ENCODE measurements at places on chromosomes 7 and 10.

DNA sequence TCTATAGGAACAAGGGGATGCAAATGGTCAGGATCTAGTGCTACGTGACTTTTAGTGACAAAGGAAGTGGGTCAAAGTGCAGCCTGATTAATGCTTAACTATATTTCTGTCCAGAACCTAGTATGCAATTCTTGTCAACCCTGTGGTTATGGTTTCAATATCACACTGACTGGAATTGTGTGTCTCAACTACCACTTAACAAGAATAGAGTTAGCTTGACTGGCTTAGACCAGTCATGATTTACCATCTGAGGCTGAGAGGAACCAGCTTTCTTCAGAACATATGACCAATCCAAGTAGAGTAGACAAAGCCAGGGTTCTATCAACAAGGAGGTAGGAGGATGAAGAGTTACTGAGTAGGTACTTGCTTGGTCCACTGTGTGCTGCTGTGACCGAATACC is 54.4 kb downstream of the MYPN start:
- DNase-seq, result no peak

DNA sequence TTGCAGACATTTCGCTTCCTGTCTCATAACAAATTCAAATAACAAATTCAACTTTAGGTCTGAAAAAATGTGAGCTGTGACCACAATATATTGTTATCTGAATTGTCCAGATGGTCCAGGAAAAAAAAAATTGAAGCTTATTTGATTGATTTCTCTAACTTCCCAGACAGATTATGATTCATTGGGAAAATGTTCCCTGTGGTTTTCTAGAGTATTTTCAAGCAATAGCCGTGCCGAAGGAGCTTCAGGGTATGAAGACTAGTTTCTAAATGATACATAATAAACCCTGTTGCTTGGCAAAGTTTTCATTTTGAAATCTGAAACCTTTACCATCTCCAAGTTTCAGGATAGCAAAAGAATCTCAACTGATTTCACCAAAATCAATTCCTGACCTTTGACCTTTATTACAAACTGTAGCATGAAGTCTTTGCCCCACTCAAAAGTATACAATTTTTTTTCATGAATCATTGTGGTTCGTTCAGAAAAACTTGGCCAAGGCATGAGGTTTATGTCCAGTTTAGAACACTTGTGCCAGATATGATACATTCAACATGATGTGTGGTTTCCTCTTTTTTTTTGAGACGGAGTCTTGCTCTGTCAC is 109.9 kb downstream of the JCAD start:
- no peak for DNase-seq

DNA sequence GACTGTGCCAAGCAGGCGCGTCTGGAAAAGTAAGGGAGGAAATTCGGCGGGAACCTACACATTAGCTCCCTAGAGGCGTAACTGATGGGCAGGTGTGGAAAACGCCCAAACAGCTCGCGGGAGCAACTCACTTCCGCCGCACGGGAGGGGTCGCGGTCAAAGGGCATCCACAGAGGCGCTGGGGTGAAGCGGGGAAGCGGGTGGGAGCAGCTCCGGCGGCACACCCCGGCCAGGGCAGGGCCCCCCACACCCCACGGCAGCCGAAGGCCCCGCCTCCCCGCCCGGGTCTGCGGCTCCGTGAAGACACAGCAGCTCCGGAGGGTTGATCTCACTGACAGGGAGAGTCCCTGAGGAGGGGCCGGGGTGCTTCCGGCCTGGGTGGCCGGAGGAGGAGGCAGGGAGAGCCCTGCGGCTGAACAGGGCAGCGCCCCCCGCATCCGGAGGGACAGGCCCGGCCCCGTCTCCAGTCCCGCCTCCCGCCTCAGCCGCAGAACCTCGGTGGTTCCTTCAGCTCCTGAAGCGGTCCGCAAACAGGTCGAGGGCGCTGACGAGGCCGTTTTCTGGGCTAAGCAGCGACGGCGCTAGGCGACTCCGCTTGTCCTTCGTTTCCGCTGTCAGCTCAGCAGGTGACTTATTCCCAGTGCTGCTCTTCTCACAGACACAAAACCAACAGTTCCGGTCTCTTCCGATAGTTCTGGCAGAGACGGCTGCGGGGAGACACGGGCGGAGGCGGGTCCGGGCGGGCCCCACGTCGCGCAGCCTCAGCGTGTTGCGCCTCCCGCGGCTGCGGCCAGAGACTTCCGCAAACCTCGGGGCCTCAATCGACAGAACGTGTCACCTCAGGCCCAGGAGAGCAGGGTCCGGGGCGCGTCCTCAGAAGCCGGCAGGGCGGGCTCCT is 276.1 kb downstream of the DNAJB6 start:
- peak; percentile 38 for DNase-seq

GRCh38 chr10:68870545-68871104 is 30.5 kb upstream of the DDX50 start:
- DNase-seq, result no peak

DNA sequence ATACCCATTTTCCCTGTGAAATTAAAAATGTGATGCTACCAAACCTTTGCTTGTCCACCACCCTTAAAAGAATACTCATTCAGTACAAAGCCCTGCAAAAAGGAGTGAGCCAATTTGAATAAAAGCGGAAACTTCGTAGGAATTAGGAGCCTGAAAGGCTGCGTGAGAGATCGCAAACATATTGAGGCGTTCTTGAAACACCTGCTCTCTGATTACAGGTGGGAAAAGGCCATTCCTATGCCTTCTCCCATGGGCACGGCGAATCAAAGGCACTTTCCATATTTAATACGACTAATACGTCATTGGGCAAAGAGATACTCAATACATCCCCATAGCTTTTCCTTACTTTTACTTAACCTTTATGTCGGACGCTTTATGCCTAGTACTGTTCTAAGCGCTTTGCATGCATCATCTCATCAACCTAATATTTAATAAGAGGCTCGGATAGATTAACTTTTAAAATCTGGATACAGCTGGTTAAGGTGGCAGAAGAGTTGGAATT is 30.9 kb upstream of the KMT2E start:
- no peak for DNase-seq

DNA sequence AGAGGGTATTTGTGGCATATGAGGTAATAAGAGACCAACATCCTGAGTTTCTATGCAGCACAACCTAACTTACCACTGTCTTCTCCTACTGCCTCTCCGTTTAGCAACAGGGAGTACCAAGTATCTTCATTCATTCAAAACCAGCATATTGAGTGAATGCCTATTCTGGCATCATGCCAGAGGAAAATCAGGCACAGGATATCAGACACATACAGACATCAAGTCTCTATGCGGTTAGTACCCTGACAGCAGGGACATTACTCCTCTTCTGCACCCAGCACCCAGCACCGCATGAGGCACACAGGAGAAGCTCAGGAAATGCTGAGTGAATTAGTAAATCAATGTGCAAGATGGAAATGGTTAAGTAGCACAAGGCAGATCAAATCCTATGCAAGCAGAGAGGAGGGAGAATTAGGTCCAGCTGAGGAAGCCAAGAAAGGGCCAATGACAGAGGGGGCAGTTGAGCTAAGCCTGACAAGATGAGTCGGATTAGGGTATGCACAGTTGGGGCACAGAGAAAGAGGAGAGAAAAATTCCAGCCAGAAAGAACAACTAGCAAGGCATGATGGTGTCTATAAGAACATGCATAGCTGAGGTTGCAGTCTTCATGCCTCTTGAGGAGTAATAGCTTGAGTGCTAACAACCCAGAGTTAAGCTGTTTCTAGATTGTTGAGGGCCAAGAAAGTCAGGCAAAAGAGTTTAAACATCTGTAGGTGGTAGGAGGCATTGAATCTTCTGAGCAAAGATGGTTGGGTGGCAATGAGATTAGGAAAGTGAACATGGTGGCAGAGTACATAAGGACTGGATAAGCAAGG is 146.0 kb downstream of the PLXNA4 start:
- no peak for DNase-seq

DNA sequence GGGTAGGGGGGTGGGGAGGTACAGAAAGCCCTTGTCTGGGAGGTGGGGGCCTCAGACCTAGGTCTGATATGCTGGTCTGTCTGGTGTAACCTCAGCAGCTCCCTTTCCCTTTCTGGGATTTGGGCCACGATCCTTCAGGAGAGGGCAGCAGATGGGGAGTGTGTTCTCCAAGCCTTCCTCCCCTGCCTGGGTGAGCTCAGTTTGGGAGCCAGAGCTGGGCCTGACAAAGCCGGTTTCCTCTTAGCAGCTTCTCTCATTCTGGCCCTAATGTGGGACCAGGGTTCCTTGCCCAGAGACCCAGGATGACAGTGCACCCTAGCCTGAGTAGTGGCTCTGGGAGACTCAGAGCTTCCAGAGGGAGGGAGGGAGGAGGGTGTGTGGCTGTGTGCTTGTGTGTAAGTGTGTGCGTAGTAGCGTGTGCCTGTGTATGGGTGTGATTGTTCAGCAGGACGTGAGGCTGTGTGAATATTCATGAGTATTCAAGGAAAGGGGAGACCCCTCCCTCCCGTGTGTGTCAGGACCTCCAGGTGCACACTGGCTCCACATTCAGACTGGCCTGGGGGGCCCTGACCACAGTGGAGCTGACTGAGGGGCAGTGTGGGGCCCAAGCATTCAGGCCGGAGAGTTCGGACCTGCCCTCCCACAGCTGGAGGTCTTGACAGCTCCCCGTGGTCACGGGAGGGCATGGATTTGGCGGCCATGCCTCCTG is 96.5 kb downstream of the ZMIZ1 start:
- DNase-seq, result no peak

DNA sequence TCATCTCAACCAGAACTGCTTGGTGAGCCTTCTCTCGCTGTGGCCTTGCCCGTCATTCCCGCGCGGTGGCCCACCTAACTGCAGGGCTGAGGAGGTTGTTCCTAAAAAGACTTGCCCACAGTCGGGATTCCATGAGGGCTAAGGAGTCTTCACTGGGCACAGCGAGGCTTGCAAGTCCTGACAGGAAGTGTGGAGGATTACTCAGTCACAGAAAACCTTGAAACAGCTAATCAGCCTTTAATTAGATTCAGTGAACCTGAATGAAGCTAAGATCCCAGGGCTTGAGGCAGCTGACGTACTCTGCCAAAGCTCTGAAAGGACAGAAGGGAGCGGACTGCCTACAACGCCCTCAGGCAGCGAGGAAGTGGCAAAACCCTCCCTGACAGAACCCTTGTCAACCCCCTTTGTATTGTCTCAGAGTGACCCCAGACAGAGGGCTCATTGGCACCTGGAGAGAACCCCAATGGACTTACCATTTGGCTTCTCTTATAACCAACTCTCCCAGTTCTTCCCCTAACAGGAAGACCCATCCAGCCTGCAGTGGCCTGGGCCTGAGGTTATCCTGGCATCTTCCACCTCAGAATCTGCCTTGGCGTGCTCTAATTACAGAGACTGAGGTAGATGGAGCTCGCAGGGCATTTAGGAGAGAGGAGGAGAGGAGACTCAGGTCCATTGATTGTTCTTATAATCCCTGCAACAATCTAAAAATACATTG is 2.5 kb upstream of the LAMB4 start:
- DNase-seq, result no peak

GRCh38 chr10:34912771-34913170 is 97.7 kb upstream of the PARD3 start:
- DNase-seq, result no peak

DNA sequence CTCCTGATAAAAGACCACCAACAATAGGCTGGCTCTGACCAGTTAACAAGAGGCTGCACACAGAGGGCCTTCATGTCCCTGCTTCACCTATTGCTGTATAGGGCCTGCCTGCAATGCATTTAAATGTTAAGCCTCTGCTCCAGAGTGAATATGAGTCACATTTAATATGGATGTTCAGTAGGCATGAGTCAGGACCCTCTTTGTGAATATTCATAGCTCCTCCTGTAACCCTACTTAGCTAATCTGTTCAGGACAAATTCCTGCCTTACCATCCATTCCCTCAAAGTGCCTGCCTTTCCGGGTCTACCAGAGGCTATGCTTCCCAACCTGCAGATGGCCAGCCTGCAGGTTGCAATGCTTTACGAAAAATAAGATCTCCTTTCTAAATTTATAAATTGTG is 32.5 kb downstream of the ARHGAP22 start:
- DNase-seq, result no peak

DNA sequence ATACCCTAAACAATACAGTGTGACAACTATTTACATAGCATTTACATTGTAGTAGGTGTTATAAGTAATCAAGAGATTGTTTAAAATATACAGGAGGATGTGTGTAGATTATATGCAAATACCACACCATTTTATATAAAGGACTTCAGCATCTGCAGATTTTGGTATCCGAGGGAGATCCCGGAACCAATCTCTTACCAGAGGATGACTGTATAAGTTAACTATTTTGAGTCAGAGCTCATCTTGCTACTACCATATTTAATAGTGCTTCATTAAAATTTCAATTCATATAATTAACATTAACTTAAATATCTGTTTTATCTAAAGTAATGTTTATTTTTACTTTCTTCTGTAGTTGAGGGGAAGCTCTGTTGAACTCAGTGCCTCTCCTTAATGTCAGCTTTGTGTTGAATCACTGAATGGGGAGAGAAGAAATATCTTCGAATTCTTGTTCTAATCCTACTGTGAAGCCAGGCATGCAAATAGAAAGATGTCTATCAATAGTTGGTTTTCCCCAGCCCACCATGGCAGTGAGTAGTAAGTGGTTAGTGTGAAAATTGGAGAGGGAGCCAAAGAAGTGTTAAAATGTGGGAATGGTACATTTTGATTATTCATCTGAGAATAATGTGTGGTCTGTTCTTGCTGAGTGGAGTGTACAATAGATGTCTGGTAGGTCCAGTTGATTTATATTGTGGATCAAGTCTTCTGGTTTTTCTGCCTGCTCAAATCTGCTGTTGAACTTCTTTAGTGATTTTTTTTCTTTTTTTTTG is 90.1 kb upstream of the CYP26C1 start:
- DNase-seq, result no peak

DNA sequence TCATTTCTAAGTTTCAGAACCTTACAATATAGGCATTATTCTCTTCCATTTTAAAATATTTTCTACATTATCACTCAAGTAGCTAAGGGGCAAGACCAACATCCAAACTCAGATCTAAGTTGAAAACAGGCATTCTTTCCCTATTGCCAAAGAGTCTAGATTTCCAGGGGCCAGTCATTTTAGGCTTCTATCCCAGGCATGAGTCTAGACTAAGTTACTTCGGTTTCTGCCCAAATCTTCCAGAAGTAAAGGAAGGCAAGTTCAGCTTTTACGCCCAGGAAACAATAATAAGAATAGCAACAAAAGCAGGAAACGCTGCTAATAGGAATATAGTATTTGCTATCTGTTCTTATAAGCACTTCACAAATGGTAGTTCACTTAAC is 189.9 kb downstream of the DGKI start:
- DNase-seq, result no peak

DNA sequence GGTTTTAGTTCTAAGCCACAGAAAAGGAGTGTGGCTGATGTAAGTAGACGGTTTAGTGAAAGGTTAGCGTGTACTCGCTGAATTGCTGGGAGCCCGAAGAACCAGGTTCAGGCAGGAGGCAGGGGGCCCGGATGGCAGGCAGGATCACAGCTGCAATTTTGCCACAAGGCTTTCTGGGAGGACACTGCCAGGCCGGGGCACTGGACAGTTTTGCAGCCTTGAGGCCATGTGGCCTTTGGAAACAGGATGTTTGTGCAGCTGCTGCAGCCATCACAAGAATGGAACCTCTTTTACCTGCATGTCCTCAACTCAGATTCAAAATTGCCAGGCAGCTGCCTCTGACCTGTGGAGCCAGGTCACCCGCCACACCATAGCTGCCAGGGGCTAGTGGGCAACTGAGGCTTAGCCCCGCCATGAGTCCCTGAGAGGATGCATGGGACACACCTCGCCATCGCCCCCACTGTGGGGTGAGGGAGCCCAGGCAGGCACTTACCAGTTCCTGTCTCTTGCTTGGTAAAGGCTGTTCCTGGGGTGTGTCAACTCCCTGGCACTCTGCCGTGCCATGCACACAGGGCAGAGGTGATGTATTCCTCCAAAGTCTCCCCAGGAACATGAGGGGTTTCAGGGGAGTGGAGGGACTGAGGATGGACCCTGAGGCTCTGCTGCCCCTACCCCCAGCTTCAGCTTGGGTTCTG is 188.6 kb downstream of the RPS24 start:
- no peak for DNase-seq
